ENCODE measurements at places on chromosomes 5 and 9.

DNA sequence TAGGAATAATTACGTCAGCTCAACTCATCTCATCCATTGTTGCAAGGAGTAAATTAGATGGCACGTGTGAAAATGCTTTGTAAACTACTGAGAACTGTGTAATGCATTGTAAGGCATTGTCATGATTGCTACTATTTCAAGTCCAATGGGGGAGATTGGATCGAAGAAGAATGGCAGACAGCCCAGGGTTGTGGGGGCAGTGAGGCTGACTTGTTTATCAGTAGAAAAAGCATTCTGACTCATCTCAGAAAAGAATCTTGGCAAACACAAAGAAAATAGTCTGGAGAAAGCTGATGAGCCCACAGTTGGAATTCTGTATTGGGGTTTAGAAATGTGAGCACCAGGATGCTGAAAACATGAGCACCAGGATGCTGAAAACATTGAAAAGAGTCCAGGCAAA, 28.0 kb upstream of the DAP start:
- DNase-seq: peak; percentile 15

- DNase-seq: peak; percentile 52
Measured at GRCh38 chr9:115013998-115014397, 83.6 kb upstream of the TNFSF8 start.

GRCh38 chr5:111675201-111675934, 81.6 kb downstream of the NREP start:
- DNase-seq: no peak

GRCh38 chr5:72468024-72468423, 39.2 kb downstream of the ZNF366 start:
- DNase-seq: no peak

- DNase-seq: no peak
Measured at GRCh38 chr9:137277329-137278041, at the start of gene TOR4A. Gene TOR4A (plus strand): TSS chr9:137277726. CDS start chr9:137278690, 964 bp downstream.

- no peak for DNase-seq
Measured at GRCh38 chr9:104905931-104906330, 22.0 kb downstream of the ABCA1 start.

DNA sequence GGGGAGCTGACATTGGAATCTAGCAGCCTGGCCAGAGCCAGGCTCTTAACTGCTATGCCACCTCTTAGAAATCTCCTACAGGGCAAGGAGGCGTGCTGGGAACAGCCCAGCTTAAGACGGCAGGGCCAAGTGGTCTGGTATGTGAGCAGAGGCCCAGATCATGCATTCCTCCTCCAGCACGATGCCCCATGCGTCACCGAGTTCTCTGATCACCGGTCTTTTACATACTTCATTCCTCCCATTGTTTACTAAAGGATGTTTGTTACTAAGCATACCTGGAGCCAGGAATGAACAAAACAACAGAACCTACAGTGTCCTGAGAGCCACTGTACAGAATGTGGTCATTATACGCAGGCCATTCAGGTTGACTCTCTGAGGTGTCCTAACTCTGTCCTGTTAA, 73.8 kb downstream of the TRIO start:
- no peak for DNase-seq

DNA sequence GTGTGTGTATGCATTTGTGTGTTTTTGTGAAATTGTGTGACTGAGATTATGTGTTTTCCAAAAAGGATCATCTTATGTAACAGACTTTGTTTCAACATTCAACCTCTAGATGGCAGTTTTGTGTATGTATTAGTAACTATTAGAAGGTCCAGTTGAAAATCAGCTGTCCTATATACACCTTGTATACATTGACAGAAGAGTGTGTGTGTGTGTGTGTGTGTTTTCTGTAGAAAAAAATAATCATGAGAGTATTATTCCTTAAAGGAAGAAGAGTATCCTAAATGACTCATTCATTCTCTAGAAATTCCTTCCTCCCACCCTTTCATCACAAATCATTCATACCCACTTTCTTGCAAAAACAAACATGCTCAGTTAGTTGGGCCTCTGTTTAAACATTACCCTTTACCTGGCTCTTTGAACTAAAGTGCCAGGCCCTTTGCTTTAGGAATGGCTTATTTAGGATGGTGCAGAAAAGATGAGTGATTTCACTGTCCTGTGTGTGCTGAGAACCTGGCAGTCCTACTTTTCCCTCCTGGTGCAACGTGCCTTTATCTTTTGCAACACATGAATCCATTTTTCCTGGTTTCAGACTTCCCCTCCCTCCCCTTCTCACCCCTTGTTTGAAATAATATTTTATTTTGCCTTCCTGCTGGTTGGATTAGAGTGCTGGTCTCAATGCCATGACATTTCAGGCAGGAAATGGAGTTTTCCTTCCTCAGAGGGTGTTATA, 152.2 kb downstream of the ARHGAP26 start:
- DNase-seq: no peak

DNA sequence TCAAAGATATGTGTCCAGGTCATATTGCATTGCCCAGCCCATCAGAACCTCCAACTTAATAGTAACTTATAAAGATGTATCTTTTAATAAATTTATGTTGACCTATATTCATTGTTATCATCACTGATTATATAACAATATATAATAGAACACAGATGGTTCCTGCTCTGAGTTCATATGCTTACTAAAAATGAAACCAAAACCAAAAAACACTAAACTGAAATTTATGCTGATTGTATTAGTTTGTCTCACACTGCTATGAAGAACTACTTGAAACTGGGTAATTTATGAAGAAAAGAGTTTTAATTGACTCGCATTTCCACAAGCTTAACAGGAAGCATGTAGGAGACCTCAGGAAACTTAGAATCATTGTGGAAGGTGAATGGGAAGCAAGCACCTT, 462.5 kb upstream of the TYRP1 start:
- DNase-seq: no peak

- DNase-seq: no peak
Measured at GRCh38 chr5:1726956-1727355, 72.7 kb downstream of the MRPL36 start.
